ENCODE measurements at places on chromosomes 7 and 10.

DNA sequence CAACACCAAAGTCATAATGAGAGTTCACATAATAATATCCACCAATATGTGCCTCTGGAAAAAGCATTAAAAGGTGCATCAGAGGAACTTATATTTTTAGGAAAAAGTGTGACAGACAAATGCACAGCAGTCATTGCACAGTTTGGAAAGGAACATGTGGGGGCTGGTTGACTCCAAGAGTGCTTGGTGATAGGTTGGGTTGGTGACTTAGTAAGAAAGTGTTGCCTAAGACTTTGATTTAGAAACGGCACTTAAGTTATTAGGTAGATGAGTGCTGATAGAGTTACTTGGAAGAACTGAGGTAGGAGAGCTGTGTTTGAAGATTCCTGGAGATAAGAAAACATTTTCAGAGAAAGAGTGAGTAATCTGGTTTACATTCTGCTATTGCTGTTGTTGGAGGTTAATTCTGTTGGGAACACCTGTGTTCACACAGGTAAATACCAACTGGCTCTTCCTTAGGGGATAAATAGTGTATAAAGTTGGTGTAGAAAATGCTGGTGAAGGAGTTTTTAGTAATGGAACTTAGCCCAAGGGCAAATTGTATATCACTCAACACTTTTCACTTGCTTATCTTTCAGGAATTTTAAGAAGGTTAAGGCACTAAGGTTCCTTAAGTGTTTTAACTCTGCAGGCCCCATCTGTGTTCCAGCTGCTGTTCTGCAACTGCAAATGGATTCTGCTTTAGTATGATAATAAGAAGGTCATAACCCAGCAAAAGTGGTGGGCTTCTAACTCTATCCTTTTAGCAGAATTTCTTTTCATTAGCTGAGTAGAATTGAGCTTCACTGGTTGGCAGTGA, 196.1 kb downstream of the NSUN6 start:
- DNase-seq: no peak

DNA sequence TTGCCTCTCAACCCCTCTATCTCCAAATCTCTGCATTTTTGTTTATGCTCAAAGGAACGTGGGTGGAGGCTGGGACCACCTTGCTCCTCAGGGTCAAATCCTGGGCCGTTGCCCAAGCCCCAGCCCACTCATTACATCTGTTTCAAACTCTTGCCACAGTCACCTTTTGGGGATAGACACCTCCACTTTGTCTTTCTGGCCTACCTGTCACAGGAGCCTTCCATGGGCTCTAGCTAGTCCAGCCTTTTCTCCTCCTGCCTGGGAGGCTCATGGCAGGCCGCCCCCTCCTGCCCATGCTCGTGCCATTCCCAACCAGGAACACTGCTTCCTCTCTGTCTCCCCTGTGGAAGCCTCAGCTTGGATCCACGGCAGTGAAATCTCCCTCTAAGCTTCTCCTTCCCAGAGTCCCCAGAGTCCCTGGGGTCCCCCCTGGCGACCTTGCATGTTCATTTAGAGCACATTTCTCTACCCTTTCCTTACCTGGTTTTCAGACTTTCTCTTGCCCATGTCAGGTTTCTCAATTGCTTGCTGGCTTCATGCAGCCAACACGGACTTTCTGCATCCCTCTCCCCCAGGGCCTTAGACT, 2.5 kb upstream of the ADAMTS14 start:
- DNase-seq: no peak

DNA sequence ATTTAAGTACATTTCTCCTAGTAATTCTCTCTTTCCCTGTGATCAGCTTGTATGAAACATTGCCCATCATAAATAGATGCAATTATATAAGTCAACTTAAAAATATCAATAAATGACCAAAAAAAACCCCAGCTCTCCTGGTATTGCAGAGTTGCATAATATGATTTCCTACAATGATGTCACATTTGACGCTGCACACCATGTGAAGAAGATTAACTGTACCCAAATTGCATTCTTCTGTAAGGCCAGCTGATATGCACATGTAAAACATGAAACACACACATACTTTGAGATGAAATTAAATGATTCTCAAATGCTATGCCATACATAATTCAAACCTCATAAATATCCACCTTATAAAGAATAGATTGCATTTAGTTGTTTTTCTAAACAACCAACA, 115.5 kb downstream of the AGMO start:
- DNase-seq: no peak

GRCh38 chr7:151851145-151851751, 25.7 kb downstream of the PRKAG2 start:
- peak; percentile 33 for DNase-seq

DNA sequence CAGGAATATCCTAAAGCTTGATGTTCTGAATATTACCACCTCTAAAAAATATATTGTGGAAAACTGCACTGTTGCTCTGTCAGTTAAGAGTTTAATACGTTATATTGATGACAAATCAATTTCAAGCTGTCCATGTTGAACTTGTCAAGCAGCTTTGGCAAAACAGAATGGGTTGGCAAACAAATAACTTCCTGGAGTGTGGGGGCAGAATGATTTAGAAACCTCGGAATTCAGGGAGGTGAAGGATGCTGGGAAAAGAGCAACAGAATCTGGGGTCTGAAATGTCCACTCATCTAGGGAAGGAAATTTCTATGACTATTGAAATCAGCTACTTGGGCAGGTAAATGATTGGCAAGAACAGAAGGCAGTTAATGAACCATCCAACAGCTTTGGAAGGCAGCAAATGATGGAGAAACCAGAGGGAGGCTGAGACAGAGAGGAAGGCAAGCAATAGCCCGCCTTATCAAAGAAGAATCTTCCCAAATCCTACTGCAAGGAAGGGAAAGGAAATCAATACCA, 95.1 kb upstream of the PALS2 start:
- DNase-seq: no peak

- DNase-seq: no peak
Observed at GRCh38 chr7:14020339-14020900, 31.0 kb upstream of the ETV1 start.

- DNase-seq: no peak
Observed at GRCh38 chr7:93883917-93884345, 6.6 kb downstream of the TFPI2 start.

DNA sequence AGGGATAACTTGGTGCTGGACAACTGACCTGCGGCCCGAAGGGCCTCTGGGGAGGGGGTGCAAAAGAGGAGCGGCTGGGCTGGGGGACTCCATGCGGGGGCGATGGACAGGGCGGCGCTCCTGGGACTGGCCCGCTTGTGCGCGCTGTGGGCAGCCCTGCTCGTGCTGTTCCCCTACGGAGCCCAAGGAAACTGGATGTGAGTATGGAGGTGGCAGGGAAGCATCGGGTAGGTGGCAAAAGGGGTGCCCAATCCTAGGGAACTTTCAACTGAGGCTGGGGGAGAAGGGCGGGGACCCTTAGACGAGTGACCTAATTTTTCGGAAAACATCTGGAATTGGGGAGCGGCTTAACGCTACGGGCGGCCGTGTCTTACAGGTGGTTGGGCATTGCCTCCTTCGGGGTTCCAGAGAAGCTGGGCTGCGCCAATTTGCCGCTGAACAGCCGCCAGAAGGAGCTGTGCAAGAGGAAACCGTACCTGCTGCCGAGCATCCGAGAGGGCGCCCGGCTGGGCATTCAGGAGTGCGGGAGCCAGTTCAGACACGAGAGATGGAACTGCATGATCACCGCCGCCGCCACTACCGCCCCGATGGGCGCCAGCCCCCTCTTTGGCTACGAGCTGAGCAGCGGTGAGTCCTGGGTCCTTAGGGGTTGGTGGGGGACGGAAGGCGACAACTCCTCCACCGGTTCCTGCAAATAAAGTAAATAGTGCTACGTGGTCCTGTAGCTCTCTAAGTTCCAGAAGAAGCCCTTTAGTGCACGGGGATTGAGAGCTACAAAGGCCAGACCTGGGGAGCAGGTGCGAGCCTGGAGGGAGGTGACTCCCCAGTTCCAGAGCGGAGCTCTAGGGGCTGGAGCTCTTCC, 622 bp downstream of the WNT16 start:
- DNase-seq: no peak

GRCh38 chr10:23918839-23919238, 290.1 kb upstream of the KIAA1217 start:
- no peak for DNase-seq

- DNase-seq: no peak
Observed at GRCh38 chr10:31146491-31147209, 115.0 kb upstream of the ZNF438 start.

- no peak for DNase-seq
Observed at GRCh38 chr10:90591629-90592028, 266.2 kb downstream of the HTR7 start.

DNA sequence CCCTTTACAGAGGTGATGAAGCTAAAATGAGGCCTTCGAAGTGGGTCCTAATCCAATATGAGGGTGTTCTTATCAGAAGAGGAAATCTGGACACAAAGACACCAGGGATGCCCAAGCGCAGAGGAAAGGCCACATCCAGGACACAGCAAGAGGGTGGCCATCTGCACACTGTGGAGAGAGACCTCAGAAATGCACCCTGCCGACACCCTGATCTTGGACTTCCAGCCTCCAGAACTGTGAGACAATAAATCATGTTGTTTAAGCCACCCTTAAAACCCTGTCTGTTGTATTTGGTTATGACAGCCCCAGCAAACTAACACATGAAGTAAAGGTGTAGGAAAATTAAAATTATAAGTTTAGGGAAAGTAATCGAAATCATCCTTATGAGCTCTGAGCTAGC, 64.0 kb downstream of the CDC123 start:
- DNase-seq: no peak

DNA sequence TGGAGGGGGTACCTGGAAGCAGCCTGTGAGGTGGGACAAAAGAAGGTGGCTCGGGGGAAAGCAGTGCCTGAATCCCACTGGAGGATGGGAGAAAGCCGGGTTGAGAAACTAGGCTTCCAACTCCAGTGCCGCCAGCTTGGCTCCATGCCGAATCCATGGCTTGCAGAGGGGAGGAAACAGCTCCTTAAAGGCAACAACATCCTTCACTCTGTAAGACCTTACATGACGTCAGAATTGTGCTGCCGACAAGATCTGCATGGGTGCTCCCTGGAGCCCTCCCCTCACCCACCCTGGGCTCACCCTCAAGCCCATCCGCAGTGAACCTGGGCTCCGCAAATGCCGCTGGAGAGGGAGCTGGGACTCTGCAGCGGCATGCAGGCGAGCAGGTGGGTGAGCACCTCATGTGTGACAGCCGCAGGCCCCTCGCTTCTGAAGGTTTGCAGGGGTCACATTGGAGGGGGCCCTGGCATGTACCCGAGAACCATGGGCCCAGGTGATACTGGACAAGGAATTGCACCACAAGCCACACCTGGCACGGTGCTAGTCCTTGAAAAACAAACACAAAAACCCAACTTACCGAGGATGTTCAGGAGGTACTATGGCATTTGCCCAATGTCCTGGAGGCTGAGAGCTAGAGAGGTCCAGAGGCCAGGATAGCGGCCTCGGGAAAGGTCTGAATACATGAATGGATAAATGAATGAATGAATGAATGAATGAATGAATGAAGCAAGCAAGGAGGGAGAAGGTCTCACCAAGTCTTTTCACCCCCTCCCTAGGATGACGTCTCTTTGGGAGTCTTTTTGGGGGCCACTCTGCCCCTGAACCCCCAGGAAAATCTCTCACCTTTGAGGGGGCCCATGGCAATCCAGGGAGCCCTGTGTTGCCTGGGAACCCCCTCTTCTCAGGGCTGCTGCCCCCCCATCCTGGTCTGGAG, 238.6 kb upstream of the SHH start:
- no peak for DNase-seq

DNA sequence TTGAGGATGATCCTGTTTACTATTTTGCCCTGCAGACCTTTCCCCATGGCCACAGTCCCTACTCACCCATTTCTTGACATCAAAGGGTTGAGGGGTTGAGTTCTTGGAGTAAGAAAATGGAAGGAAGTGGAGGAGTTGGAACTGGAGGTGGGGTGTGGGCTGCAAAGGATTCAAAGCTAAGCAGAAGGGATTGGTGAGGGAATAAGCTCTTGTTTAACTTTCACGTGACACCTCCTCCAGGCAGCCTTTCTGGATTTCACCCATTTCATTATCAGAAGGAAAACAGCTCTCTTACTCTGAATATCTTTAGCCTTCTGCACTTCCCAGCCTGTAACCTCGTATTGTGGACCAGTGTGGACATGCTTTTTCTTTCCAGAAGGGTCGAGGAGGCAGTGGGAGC, 13.7 kb downstream of the MOSPD3 start:
- DNase-seq: no peak

GRCh38 chr7:108459922-108460551, 3.8 kb upstream of the NRCAM start:
- DNase-seq: no peak

DNA sequence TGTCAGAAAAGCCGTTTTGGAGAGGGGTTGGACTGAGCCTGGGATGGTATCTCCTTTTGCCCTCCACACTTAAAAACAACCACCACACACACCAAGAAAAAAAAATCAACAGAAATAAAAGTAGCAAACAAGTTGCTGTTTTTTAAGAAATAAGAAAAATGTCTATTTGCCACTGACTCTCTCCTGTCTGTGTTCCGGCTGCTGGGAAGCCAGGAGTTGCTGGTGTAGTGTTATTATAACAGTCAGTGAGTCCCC, 163 bp downstream of the EGR2 start:
- DNase-seq: no peak

DNA sequence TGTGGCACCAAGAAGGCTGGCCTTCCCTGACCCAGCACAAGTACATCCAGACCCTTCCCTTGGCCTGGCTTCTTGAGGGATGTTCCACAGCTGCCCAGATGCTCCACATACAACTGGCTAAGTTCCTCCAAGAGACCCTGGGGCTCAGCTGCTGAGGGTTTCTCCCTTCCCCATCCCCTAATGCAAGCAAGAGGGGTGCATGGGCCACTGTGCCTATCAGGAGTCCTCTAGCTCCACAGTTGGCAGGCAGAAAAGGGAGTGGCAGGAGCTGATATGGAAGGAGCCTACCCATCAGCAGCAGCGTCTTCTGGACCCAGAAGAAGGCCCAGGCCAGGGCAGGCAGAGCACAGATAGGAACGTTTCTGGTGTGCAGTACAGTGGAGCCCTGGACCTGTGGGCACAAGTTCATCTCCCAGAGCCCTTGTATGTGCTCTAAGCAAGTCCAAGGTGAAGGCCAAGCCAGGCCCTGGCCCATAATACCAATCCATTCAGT, 26.2 kb downstream of the VSIR start:
- no peak for DNase-seq

DNA sequence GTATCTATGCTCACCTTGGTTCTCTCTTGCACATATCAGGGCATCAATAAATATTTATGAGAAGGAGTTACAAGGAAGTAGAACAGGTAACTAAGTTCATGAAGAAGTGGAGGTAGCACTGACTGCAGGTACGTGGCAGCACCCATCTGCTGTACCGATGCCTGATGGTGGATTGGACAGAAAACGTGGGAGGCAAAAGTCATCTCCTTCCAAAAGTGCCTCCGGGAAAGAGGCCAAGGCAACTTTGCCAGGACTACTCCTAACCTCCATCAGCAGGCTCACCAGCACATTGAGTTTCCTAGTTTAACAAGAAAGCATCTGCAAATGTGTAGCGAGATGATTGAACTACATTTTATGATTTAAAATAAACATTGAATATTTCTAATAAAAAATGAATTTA, 248.8 kb downstream of the ANKRD7 start:
- DNase-seq: no peak

- peak; percentile 51 for DNase-seq
Observed at GRCh38 chr10:62049624-62050345, 148.3 kb downstream of the ARID5B start.

Measured in CD4-positive, alpha-beta T cell treated with Interleukin-21 for 1 hour (primary cell).